H1 (cell line): ENCODE measurements at places on chromosomes 16 and 17.

DNA sequence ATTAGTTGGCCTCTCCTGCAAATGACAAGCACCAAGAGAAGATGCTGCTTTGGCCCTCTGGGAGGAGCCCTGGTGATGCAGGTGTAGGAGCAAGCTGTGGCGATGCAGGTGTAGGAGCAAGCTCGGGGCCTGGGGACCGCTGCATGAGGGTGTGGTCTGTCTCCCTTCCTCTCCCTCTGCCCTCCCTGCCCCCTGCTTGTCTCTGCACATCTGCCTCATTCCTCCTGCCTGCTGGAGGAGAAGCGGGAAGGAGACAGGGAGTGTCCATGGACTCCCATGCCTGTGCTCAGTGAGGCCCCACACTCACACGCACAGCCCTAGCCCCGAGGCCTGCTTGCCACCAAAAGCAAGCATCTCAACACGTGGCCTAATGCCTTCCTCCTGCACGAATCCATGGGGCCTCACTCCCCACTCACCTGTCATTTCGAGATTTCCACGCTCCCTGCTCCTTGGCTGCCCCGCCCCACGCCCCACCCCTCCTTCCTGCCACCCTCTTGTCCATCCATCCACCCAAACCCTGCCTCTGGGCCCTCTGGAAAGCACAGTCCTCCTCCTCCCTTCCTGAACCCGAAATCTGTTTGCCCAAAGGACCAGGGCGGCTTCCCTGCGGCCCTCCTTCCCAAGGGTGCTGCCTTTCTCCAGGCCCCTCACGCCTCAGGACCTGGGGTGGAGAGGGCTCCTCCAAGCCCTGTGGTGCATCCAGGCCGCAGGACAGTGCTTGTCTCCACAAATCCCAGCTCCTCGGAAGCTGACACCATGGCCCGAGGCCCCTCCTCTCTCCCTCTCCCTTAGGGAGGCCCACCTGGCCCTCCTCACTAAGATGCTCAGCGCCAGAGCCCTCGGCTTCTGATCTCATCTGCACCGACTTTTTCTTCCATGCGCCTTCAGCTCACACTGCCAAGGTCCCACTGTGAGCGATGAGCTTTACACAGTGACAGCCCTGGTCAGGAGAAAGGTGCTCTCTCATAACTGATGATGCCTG lies 11.8 kb upstream of the ALDH3A1 start:
- no peak overlapping the region for H3K27ac ChIP-seq
- H3K4me1 ChIP-seq: no peaks in the 10 kb centered on the region
- H3K4me3 ChIP-seq: no peak overlapping the region
- DNase-seq: no peak
- no peaks in the 10 kb centered on the region for H3K27me3 ChIP-seq

DNA sequence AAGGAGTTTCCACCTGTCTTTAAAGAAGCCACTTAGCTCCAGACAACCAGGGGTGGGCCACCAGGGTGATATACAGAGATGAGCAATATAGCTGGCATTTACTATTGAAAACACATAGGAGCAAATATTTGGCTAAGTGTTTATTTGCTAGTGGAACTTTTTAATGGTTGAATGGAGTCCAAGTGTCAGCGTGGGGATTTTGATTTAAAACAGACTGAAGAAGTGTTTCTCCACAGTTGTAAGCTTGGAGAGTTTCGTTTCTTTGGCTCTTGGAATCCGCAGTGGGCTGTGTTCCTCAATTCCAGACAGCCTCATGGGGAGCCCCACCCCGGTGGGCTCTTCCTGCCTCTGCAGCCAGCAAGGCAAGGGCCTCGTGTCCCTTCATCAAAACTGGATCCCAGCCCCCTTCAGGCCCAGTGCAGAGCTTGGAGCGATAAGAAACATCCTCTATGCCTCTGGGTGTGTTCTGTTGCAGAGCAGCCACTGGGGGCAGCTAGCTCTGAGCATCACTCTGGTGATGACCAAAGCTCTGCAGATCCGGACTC lies 36.1 kb downstream of the NOG start:
- no peak overlapping the region for H3K27ac ChIP-seq
- H3K36me3 ChIP-seq: no peaks in the 10 kb centered on the region

DNA sequence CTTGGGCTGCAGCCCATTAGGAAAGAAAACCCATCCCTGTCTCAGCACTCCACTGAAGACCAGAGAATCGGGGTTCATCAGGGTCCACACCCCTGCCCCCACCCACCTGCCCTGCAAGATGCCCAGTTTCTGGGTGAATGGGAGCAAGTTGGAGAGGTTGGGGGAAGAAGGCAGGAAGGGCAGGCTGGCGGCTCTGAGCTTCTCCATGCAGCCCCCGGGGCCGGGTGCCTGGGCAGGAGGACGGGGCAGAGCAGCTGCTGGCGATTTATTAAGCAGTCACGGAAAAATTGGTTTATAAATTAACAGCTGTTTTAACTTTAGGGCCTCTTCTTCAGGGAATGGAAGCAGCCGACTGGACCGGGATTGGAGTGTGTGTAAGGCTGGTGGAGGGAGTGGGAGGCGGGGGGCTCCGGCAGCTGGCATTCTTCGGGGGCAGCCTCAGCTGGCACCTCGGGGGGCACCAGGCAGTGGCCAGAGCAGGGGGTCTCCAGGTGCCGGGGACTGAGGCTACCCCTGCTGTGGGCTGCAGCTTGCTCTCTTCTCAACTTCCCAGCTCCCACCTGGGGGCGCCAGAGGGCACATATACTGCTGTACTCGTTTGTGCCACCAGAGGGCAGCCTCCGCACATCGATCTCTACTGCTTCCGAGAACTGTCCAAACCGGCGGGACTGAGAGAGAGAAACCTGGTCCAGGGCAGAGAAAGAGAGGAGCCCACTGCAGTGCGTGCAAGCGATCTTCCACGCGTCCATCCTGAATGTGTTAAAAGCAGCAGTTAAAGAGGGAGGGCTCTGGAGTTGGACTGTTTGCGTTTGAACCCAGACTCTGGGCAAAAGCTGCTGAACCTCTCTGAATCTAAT lies 5.0 kb upstream of the PPP1R1B start:
- peaks cover 11% of the 10 kb centered on the region for H3K4me1 ChIP-seq
- H3K36me3 ChIP-seq: no peaks in the 10 kb centered on the region
- no peak overlapping the region for H3K4me3 ChIP-seq
- no peak overlapping the region for H3K27ac ChIP-seq

DNA sequence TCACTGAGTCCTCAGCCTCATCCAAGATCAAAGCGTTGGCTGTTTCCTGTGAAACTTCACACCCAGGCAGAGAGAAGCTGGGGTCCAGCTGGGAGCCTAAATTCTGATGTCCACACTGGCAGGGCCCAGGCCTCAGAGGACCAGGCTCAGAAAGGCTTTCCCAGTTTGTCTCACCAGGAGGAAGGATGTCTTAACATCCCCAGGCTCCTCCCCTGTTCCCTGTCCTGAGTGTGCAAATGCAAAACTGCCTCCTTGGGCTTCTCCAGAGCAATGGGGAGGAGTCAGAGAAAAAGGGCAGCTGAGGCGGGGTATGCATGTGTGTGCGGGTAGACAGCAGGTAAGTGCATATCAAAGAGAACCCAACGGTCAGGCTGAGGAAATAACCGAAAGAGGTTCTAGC lies 45.7 kb downstream of the CUEDC1 start:
- no peaks in the 10 kb centered on the region for H3K36me3 ChIP-seq
- no peaks in the 10 kb centered on the region for H3K27me3 ChIP-seq
- H3K4me1 ChIP-seq: peaks cover 26% of the 10 kb centered on the region
- H3K4me3 ChIP-seq: no peak overlapping the region
- H3K27ac ChIP-seq: no peak overlapping the region

DNA sequence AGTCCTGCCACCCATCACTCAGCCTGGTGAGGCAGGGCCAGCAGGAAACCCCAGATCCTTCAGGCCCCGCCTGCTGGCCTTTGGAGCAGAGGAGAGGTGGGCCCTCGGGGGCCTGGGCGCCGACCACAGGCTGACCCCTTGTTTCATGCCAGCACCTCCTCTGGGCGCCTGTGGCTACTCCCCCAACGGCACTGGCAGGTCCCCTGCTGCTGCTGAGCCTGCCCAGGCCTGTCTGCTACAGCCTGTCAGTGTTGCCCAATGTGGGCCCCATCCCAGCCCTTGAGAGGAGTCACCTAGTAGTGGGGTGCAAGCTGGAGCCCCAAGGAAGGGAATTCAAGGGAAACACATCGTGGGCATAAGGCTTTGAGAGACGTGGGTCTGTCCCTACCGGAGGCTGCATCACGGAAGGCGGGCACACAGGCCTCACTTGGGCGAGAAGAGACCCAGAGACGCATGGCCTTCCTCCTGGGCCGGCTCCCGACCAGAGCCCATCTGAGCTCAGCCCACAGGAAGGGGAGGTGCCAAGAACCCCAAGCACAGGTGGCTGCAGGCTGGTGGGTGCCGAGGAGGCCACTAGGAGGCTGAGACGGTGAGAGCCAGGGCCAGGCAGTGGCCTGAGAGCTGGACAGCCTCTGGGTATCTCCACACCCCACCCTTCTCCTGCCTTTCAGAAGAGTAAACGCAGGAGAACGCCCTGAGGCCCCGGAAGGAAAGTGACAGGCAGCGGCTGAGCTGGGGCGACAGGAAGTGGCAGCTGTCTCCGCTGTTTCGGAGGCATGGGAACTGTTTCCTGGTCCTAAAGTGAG lies 8.0 kb upstream of the FASN start:
- H3K4me1 ChIP-seq: no peaks in the 10 kb centered on the region
- H3K36me3 ChIP-seq: no peaks in the 10 kb centered on the region
- peak; percentile 43 for DNase-seq

DNA sequence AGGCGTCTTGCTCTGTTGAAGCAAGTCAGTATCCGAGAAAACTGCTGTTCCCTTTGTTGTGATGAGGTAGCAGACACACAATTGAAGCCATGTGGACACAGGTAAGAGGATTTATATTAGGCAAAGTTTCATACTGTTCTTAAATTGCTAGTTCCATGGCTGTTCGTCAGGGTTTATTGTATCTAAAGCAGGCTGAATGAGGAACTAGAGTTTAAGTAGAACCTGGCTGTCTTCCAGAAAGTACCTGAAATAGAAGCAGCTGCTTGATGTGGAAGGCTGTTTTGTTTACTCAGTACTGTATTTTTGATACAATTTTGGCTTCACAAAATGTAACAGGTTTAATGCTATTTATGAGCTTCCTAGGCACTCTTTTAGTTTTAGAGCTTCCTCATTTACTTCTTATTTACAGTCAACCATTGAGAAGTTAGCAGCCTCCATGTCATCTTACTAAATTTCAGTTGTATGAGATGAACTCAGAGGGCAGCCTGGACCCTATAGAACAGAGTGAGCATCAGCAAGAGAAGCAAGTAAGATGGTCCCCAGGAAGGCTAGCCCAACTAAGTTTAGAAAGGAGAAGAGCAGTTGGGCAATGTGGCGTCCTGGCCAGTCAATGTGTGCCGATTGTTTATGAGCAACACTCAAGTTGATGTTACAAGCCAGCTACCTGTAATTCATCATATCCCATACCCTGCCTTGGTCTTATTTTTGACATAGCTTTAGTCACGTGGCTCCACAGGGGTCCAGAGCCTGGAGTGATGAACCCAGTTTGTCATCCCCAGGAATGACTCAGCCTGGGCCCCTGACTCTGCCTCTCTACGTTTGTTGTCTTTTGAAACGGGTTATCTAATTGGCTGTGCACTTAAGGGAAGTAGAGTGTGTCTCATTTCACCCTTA lies 9.7 kb upstream of the ARL2BP start:
- H3K27ac ChIP-seq: no peak overlapping the region
- no peak overlapping the region for H3K4me3 ChIP-seq
- peaks cover 18% of the 10 kb centered on the region; the same call in 1 of the 2 replicates for H3K36me3 ChIP-seq
- DNase-seq: no peak
- no peaks in the 10 kb centered on the region for H3K4me1 ChIP-seq
- no peaks in the 10 kb centered on the region for H3K27me3 ChIP-seq

- DNase-seq: no peak
Measured at GRCh38 chr16:86739808-86740207, 161.5 kb downstream of the FOXL1 start.

DNA sequence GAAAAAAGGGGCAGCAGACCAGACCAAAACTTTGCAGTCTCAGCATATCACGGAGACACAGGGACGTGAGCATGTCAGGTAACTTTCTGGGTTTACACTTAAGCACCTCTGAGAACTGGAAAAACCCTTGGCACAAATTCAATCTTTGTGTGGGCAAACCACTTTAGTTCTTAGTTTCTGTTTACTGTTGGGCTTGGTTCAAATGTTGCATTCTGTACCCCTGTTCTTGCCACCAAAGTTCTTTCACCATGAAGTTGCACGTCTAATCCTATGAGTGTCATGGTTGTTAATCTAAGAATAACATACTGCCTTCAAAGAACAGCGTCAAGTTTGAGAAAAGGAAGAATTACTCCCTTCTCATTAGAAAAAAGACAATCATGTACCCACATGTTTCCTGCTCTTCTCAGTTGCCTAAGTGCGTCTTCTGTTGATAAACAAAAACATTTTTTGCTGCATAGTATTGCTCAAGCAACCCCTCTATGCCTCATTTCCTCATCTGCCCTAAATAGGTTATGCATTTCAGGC lies 11.6 kb downstream of the KRT33A start:
- H3K27me3 ChIP-seq: no peaks in the 10 kb centered on the region
- DNase-seq: no peak
- H3K4me1 ChIP-seq: no peaks in the 10 kb centered on the region
- H3K4me3 ChIP-seq: no peak overlapping the region
- H3K36me3 ChIP-seq: no peaks in the 10 kb centered on the region
- no peak overlapping the region for H3K27ac ChIP-seq

GRCh38 chr16:85208181-85208580 lies 95.9 kb upstream of the CIBAR2 start:
- no peaks in the 10 kb centered on the region for H3K27me3 ChIP-seq
- no peak overlapping the region for H3K4me3 ChIP-seq
- H3K36me3 ChIP-seq: no peaks in the 10 kb centered on the region
- no peak overlapping the region for H3K27ac ChIP-seq
- H3K4me1 ChIP-seq: peaks cover 21% of the 10 kb centered on the region
- no peak for DNase-seq

- no peak overlapping the region for H3K4me3 ChIP-seq
- H3K4me1 ChIP-seq: no peaks in the 10 kb centered on the region
- DNase-seq: no peak
- H3K27me3 ChIP-seq: no peaks in the 10 kb centered on the region; the same call in 1 of the 2 replicates
Measured at GRCh38 chr16:56530872-56531271, 11.0 kb upstream of the BBS2 start.

DNA sequence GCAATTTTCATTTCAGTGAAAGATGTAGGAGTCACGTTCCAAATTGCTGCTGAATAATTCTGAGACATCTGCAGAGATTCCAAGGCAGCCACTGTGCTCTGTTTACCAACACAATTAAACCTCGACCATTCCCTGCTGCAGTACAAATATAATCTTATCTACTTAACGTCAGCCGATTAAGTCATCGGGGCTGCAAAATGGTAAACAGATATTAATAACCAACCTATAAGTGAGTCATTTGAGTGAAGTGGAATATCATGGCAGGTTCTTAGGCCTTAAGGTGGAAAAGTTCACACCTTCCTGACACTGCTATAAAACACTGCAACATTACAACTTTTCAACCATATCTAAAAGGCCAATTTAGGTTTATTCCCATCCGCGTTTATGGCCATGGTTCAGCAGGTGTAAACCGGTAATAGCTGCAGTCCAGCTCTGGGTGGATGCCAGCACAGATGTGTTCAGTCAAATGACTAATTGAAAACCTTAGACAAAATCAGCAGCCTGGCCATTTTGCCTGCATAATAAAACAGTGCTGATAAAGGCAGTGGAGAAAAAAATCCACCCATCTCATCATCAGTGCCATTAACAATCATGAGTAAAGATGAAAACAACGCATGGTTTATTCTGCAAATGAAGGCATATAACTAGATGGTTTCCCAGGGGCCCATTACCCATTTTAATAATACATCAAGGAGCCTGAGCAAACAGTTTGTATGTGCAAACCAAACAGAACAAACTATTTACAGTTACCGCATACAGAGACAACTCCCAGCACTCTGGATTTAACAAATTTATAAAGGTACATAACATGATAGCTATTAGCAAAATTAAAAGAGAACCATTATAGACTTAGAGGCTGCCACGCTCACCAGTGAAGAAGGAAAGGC lies 202.9 kb upstream of the IRX3 start:
- H3K36me3 ChIP-seq: no peaks in the 10 kb centered on the region
- no peaks in the 10 kb centered on the region for H3K27me3 ChIP-seq
- peaks cover 4% of the 10 kb centered on the region for H3K4me1 ChIP-seq
- H3K27ac ChIP-seq: no peak overlapping the region
- DNase-seq: no peak
- no peak overlapping the region for H3K4me3 ChIP-seq
